NCI-H187 (cell line): ENCODE measurements at places on chromosomes 5 and 9.

DNA sequence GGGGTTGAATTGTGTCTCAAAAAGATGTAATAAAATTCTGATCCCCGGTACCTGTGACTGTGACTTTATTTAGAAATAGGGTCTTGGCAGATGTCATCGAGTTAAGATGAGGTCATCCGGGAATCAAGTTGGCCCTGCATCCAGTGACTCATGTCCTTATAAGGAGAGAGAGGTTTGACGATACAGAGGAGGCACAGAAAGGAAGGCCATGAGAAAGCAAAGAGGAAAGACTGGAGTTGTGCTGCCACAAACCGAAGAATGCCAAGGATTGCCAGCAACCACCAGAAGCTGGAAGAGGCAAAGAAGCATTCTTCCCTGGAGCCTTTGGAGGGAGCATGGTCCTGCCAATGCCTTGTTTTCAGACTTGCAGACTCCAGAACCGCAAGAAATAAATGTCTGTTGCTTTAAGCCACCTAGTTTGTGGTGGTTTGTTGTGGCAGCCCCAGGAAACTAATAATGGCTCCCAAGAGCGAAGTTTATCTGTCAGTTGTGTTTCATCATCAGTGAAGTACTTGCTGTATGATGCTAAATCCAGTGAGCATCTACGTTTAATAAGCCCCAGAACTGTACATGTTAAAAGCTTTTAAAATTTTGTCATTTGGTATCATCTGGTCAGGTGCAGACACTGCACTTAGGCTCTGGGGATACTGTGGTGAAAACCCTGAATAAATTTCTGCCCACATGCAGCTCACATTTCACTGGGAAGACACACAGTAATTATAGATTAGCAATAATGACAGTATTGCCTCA lies 114.8 kb downstream of the TLE4 start:
- DNase-seq: no peak

DNA sequence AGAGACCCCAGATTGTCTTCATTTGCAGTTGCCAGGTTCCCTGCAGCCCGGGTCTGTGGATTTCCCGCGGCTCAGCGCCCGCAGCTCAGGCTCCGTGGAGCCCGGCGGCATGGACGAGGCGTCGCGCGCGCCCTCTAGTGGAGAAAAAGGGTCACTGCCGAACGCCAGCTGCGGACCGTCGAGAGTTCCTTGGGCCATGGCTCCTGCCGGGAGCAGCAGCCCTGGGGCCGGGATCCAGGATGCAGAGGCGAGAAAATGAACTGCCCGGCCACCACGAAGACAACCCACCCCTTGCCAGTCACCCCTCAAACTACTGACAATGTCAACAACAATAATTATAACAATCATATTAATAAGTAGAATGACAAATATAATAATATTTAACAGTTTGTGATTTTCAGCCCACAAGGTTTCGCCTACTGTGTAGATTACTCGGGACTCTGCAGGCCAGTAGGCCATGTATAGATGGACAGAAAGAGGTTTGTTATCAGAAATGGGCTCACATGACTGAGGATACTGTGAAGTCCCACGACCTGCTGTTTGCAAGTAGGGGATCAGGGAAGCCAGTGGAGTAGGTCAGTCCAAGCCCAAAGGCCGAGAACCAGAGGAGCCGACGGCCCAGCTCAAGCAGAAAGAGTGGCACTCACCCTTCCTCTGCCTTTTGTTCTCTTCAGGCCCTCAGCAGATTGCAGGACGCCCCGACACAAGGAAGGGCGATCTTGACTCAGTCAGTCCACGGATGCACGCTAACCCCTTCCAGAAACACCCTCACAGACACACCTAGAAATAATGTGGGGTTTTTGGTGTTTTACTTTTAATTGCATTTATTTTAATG lies 43.1 kb downstream of the BOD1 start:
- DNase-seq: no peak

- DNase-seq: no peak
Measured at GRCh38 chr5:103355579-103355978, 97.0 kb downstream of the MACIR start.

GRCh38 chr9:83544002-83544698 lies 5.9 kb upstream of the FRMD3 start:
- no peak for DNase-seq

GRCh38 chr5:172429201-172429940 lies 25.0 kb downstream of the SH3PXD2B start:
- DNase-seq: no peak

DNA sequence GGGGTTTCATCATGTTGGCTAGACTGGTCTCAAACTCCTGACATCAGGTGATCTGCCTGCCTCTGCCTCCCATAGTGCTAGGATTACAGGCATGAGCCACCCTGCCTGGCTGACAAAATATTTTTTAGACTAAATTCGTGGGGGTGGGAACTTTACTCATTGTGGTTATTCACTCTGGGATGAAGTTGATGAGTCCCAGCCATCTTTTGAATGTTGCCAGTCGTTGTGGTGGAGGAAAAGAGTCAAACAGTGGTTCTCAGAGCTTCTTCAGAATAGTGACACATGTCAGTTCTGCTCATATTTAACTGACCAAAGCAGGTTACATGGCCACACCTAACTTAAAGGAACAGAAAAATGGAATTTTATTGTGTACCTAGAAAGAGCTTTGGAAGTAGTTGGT lies 6.9 kb downstream of the SREK1 start:
- DNase-seq: no peak

GRCh38 chr5:140978260-140978659 lies 12.0 kb downstream of the PCDHAC2 start:
- no peak for DNase-seq
